Stimulated activated CD4-positive, alpha-beta T cell treated with anti-CD3 and anti-CD28 coated beads, Interleukin-4, amount 100 ng/mL, for 24 hours (primary cell): ENCODE measurements at places on chromosomes 16 and 17.

DNA sequence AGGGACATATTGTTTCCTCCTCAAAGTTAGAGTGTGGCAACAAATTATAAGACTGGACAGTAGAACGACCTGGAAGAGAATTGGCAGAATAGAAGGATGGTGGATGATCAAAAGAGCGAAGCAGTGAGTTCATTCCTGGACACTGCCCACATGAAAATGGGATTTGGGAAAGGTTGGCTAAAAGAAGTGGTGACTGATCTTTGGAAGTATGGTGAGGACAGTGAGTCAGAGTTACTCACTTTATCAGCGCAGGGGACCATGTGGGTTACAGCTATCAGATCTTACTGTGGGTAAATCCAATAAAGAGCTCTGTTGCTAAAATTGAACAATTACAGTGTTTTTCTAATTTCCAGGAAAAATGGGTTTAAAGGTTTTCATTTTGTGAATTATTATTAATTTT is 2.7 kb upstream of the TANC2 start:
- DNase-seq = no peak

GRCh38 chr17:43126911-43127290 is 1.7 kb upstream of the BRCA1 start:
- DNase-seq = no peak

DNA sequence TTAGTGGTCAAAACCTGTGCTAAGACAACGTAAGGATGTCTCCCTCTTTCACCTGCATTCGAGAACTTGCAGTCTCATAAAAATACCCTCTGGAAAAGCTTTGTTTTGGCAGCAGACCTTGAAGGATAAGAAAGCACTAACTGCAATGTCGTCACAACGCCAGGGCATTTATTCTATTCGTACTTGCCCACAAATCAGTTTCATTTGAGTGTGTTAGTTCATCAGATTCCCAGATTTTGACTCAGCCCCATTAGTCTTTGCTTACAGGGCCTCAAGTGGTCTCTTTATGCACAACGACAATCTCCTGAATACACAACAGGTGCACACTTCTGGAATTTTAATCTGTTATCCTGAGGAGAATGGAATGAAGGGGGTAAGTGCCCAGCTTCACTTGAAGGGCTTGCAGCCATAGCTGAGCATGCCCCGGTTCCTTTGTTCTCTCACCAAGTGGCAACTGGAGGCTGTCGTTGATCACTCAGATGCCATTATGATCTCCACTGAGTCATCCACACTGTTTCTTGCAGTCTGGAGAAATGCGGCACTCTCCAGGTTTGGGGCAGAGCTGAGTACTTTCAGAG is 58.8 kb downstream of the CLEC19A start:
- no peak for DNase-seq

DNA sequence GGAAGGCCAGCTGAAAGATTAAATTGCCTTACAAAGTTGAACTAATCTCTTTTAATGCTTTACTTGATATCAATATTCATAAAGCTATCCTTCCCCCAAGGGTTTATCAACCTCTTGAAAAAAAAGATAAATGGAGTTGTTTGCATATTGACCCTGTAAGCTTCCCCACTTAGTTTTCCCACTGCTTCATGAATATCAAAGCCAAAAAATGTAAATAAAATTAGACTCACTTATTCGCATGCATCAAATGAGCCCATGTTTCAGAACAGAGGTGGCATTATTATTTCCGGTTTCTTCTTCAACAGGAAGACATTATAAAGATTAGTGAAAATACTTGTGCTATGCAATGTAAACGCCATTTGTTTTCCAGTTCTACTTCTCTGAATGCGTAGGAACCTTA is 150.7 kb downstream of the CDH11 start:
- no peak for DNase-seq

DNA sequence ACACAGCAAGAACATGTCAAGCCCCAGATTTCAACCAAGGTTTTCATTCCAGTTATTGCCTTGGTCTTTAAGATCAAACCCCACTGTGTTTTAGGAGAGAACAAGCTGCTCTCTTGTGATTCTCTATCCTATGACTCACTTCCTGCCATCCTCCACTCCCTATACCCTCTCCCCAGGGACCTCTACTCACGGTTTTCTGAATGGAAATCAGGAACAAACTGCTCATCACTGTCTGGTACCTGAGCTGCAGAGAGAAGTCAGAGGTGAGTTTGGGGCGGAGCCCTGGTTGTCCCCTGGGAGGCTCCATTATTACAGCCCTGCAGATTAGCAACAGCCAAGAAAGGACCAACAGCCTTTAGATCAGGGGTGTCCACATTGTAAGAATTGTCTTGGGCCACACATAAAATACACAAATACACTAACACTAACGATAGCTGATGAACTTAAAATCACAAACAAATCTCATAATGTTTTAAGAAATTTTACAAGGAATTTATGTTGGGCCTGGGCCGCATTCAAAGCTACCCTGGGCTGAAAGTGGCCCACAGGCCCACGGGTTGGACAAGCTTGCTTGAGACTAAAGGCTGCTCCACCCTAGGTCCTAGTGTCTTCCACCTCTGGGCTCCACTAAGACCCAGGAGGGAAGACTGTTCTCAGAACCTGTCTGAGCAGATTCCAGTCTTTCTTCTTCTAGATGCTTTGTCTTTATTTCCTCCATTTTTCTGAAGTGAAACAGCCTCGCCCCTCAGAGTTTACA is 9.7 kb downstream of the ETV4 start:
- DNase-seq = no peak

GRCh38 chr17:35161281-35161761 is 13.7 kb downstream of the UNC45B start:
- no peak for DNase-seq

GRCh38 chr16:59522826-59523225 is 788.7 kb upstream of the GOT2 start:
- DNase-seq = no peak
